T-helper 2 cell treated with Interferon-gamma antibody and Interleukin-4, amounts not matched to agents 5 μg/mL and 100 μg/mL, for 36 hours (primary cell): ENCODE measurements at places on chromosomes 12 and 14.

GRCh38 chr12:13062669-13063068 lies 18.5 kb downstream of the FAM234B start:
- H3K4me3 ChIP-seq, result no peak overlapping the region
- H3K27me3 ChIP-seq, result no peaks in the 10 kb centered on the region
- H3K36me3 ChIP-seq, result peaks cover 3% of the 10 kb centered on the region

- H3K4me3 ChIP-seq, result no peak overlapping the region
- H3K36me3 ChIP-seq, result no peaks in the 10 kb centered on the region
- peaks cover 3% of the 10 kb centered on the region for H3K27me3 ChIP-seq
- H3K4me1 ChIP-seq, result no peaks in the 10 kb centered on the region
- no peak overlapping the region for H3K27ac ChIP-seq
Observed at GRCh38 chr12:119177724-119178380, 879 bp upstream of the HSPB8 start.

DNA sequence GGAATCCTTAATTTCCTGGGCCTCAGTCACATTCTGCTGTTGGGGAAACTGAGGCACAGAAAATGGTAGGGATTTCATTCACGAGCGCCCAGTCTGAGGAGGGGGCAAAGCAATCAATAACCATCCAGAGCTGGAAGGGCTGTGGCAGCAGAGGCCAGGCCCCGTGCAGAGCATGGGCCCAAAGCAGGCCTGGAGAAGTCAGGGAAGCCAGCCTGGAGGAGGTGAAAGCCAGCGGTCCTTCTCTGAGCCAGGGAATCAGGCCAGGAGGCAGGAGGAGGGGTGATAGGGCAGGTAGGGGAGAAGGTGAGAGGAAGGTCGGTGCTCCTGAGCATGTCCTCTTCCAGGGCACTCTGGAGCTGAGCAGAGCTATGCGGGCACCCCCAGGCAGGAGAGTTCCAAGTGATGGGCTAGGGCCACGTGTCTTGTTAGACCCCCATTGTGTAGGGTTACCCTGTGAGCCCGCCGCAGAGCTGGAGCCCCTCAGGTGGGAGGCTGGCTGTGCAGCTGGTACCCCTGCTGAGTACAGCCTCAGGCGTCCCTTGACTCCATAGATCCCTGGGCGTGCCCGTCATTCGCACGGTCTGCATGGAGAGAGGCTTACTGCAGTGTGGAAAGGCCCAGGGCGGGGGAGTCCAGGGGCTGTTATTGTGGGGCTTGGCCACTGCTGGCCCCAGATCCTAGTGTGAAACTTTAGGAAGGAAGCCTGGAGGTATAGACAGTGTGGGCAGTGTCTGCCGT lies 4.8 kb downstream of the TNFAIP2 start:
- no peak overlapping the region for H3K27ac ChIP-seq

- no peaks in the 10 kb centered on the region for H3K27me3 ChIP-seq
- H3K4me1 ChIP-seq, result no peaks in the 10 kb centered on the region
- H3K4me3 ChIP-seq, result no peak overlapping the region
- no peak for DNase-seq
Observed at GRCh38 chr12:109920261-109920780, 20.2 kb downstream of the TCHP start.

DNA sequence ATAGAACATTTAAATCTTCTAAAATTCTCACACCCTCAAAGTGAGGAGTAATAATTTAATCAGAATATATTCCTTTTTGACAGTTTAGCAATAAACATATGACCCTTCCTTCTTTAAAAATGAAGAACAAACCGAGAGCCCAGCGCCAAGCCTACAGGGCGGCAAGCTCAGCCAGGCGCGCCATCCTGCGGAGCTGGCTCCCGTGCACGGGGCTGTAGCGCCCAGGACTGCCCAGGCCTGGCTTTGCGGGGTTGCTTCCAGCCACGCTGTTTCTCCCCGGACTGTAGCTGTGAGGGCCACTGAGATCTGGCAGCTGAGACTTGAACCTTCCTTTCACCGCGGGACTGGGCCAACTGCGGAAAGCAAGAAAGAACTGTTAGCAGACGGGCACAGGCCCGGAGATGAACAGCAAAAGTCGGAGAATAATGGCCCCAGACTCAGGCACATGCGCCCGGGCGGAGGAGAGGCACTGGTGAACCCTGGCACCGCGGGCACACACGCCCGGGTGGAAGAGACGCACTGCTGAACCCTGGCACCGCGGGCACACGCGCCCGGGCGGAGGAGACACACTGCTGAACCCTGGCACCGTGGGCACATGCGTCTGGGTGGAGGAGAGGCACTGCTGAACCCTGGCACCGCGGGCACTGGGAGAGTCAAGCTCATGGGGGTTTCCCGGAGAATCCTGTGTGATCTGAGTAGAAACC lies 16.6 kb downstream of the PGAM5 start:
- H3K27me3 ChIP-seq, result no peaks in the 10 kb centered on the region
- no peak for DNase-seq
- H3K4me3 ChIP-seq, result no peak overlapping the region

DNA sequence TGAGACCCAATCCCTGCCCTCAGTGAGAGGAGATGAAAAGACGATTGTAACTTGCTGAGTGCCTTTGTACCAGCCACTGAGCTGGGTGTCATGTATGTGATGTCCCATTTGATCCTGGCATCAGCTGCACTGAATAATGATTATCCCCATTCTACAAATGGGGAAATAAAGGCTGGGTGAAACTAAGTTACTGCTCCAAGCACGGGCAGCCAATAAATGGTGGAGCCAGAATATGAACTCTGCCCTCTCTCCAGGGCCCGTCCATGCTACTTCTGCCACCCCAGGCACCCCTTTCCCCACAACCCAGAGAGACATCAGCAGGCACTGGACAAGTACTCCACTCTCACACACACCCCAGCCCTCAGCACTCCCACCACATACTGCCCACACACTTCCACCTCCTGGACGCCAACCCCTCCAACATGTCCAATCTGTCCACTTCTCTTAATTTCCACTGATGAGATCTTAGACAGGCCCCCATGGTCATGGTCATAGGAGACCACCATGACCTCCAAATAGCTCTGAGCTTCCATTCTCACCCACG lies 115.8 kb downstream of the DICER1 start:
- H3K36me3 ChIP-seq, result no peaks in the 10 kb centered on the region
- H3K4me3 ChIP-seq, result no peak overlapping the region
- no peaks in the 10 kb centered on the region for H3K27me3 ChIP-seq
- H3K4me1 ChIP-seq, result no peaks in the 10 kb centered on the region

- H3K4me1 ChIP-seq, result no peaks in the 10 kb centered on the region
- no peak for DNase-seq
- H3K36me3 ChIP-seq, result no peaks in the 10 kb centered on the region
- no peak overlapping the region for H3K4me3 ChIP-seq
- H3K27ac ChIP-seq, result no peak overlapping the region
Observed at GRCh38 chr12:62676521-62677307, 210.1 kb downstream of the MON2 start.

DNA sequence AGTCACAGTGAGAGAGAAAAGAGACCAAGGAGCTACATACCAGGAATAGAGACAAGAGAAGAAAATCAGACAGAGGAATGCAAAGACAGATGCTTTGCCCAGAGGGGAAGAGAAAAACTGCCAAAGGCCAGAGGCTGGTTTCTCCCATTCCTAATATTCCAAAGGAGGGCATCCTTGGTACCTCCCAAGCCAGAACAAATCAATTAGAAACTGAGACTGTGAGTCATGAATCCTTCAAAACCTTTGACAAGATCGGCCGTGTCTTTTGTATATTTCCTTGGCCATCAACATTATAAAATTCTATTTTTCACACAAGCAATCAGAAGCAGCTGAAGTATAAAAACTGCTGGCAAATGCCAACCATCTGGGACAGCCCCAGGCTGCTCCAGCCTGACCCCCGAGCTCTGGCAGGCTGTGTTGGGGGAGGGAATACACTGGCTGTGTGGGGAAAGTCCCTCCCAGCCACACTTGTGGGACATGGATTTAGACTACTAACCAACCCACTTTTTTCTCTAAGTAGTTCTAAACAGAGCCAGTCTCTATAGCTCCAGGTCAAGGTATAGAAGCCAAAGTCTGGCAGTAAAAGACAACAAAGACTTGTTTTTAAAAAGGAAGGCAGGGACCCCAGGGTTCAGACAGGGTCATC lies 13.7 kb downstream of the POMT2 start:
- H3K4me3 ChIP-seq, result no peak overlapping the region
- DNase-seq, result no peak
- no peaks in the 10 kb centered on the region for H3K27me3 ChIP-seq
- H3K27ac ChIP-seq, result no peak overlapping the region
- peaks cover 12% of the 10 kb centered on the region for H3K4me1 ChIP-seq

DNA sequence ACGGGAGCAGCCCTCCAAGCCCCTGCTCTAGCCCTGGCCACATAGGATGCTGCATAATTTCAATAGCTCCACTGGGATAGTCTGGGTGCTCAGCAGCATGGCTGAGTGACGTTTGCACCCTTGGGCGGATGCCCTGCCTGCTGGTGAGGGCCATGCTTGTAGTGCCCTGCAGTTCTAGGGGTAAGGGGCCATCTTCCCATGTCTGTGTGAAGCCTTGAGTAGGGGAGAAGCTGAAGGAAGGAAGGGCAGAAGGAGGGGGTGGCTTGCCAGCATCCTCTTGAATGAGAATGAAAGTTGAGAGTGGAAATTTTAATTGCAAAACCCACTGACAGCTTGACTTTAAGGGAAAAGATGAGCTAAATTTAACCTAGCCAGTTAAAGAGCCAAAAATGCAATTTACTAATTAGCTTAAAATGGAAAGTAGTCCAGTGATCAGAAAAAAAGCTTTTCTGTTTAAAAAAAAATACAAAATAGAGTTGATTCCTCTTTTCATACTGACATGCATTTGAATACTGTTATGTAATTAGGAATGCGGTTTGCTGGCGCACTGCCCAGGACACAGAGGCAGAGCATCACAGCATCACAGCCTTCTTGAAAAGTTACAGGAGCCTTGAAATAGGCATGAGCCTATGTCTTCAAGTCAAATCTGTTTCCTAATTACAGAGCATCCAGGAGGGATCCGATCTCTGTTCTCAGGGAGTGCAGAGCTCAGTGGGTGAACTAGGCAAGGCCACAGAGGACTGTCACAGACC lies 18.5 kb upstream of the EML1 start:
- H3K27me3 ChIP-seq, result peaks cover 19% of the 10 kb centered on the region
- H3K27ac ChIP-seq, result no peak overlapping the region
- H3K4me3 ChIP-seq, result no peak overlapping the region
- DNase-seq, result no peak

GRCh38 chr12:68943848-68944247 lies 10.9 kb upstream of the CPM start:
- no peaks in the 10 kb centered on the region for H3K27me3 ChIP-seq
- H3K4me3 ChIP-seq, result no peak overlapping the region

- H3K27ac ChIP-seq, result no peak overlapping the region
- peaks cover 5% of the 10 kb centered on the region for H3K4me1 ChIP-seq
- no peaks in the 10 kb centered on the region for H3K36me3 ChIP-seq
- peaks cover 46% of the 10 kb centered on the region for H3K27me3 ChIP-seq
- no peak overlapping the region for H3K4me3 ChIP-seq
Observed at GRCh38 chr14:54804538-54805041, 98.0 kb downstream of the GCH1 start.

DNA sequence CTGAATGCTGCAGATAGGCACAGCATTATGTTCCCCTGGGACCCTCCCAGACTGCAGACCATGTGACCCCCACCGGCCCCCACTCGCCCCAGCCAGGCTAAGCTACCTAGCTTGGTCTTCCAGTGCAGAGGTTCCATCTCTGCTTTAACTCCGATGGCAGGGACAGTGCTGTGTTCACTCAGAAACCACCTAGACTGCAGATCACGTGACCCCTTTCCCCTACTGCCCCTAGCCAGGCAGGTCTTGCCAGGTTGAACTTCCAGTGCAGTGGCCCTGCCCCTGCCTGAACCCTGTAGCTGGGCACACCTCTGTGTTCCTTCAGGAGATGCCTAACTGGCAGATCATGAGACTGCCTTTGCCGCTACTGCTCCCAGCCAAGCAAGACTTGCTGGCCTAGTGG lies 1116.2 kb downstream of the FLRT2 start:
- H3K36me3 ChIP-seq, result no peaks in the 10 kb centered on the region
- H3K4me3 ChIP-seq, result no peak overlapping the region
- no peaks in the 10 kb centered on the region for H3K4me1 ChIP-seq
- DNase-seq, result no peak

GRCh38 chr14:59254146-59254910 lies 65.9 kb downstream of the DAAM1 start:
- peaks cover 5% of the 10 kb centered on the region for H3K27me3 ChIP-seq
- H3K4me1 ChIP-seq, result peaks cover under 1% of the 10 kb centered on the region
- no peaks in the 10 kb centered on the region for H3K36me3 ChIP-seq
- no peak overlapping the region for H3K27ac ChIP-seq
- H3K4me3 ChIP-seq, result no peak overlapping the region

DNA sequence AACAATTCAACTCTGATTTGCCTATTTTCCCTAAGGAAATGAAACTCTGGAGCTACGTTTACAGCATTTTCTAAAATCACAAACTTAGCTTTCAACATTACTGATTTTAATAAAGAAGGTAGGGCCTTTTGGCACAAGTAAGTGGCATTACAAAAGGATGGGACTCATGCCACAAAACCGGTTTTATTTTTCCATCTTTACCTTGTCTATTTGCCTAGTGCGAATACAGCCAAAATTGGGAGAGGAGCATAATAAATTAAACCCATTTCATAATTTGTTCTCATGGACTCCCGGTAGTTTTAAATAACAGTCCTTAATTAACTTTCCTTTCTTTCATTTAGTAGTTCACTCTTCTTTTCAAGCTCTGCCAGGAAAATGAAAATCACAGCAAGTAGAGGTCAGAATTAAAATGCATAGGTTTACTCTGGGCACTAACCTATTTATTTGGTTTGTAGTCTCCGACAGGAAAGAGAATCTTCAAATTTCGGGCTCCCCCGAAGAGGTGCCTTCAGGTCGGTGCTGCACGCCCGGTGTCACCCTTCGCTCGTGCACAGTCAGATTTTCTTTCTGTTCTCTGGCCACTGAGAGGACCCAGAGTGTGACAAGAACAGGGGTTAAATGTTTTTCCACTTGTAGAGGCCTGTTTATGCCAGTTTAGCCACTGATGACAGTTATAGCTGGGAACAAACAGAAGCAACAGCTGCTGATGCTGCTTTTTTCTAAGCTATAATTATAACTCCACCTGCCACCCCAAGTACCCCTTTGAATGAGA lies at the start of gene BEST3:
TSS of gene BEST3 (minus strand) at position 535 of the 772 bp plus-strand sequence. CDS start 1,505 bp downstream, outside the sequence.
- no peaks in the 10 kb centered on the region for H3K4me1 ChIP-seq
- H3K36me3 ChIP-seq, result no peaks in the 10 kb centered on the region
- DNase-seq, result no peak
- H3K4me3 ChIP-seq, result no peak within 1 kb of the TSS
- H3K27ac ChIP-seq, result no peak within 1 kb of the TSS
- peaks cover 10% of the 10 kb centered on the region for H3K27me3 ChIP-seq

- H3K4me1 ChIP-seq, result peaks cover 10% of the 10 kb centered on the region
- no peak for DNase-seq
- H3K4me3 ChIP-seq, result no peak overlapping the region
- H3K27me3 ChIP-seq, result peaks cover 6% of the 10 kb centered on the region
- H3K36me3 ChIP-seq, result no peaks in the 10 kb centered on the region
Observed at GRCh38 chr12:67357376-67358125, 88.4 kb downstream of the CAND1 start.

DNA sequence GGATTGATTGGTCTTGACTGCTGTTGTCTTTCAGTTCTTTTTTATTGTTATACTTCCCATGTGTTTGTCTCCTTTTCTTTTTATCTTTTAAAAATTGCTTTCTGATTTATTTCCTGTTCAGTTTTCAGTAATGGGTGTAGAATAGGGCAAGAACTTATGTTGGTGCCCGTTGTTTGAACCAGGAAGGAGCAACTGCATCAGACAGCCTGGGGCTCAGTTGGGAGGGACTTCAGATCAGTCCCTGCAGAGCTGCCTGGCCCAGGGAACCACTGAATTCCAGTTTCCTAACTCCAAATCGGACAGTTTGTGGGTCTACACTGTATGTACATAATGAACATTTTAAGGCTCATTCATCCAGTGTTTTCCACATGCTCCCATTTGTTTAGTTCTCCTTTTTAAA lies 64.9 kb downstream of the FBXO34 start:
- peaks cover 5% of the 10 kb centered on the region for H3K36me3 ChIP-seq
- H3K4me3 ChIP-seq, result peak overlapping the region; percentile 65
- H3K27me3 ChIP-seq, result no peaks in the 10 kb centered on the region
- DNase-seq, result no peak
